Activated T-helper 1 cell treated with anti-CD3 and anti-CD28 coated beads, Interleukin-12 subunit alpha, Interleukin-12 subunit beta, Interleukin-2, Interleukin-4 antibody, amounts not matched to agents 30 ng/mL and 10 ng/mL and 1 ng/mL, durations not matched to agents 14 hours and 24 hours and 36 hours (primary cell): ENCODE measurements at places on chromosomes 1 and 21.
A peak's percentile ranks its signal among the peaks of the same experiment; 100 is the strongest.

DNA sequence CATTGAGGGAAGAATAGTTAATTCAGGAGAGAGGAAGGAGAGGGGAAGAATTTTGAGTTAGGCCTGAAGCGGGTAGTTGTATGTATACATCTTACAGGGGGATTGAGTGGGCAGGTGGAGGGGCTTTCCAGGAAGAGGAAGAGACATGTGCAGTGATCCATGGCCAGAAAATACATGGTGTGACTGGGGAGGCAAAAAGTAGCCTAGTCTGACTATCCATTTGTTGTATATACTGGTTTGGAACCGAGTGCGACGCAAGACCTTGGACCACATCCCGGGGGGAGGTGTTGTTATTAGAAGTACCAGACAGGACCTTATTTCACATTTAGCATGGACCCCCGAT lies 158.3 kb downstream of the SDCCAG8 start:
- H3K4me1 ChIP-seq: peaks cover 44% of the 10 kb centered on the region
- H3K36me3 ChIP-seq: peaks cover 12% of the 10 kb centered on the region
- H3K27ac ChIP-seq: no peak overlapping the region
- no peaks in the 10 kb centered on the region for H3K27me3 ChIP-seq
- H3K4me3 ChIP-seq: no peak overlapping the region
- no peak for DNase-seq

- H3K27me3 ChIP-seq: peaks cover 4% of the 10 kb centered on the region
- no peak for DNase-seq
- H3K36me3 ChIP-seq: no peaks in the 10 kb centered on the region
- no peak overlapping the region for H3K4me3 ChIP-seq
- no peaks in the 10 kb centered on the region for H3K4me1 ChIP-seq
Measured at GRCh38 chr1:213484333-213484732, 433.3 kb downstream of the RPS6KC1 start.

- H3K27me3 ChIP-seq: no peaks in the 10 kb centered on the region
- peaks cover 8% of the 10 kb centered on the region for H3K36me3 ChIP-seq
- no peak overlapping the region for H3K27ac ChIP-seq
- H3K4me1 ChIP-seq: peaks cover 37% of the 10 kb centered on the region
Measured at GRCh38 chr1:241641773-241642592, 1.8 kb upstream of the CHML start.

GRCh38 chr1:201136355-201137023 lies 9.5 kb upstream of the ASCL5 start:
- H3K27ac ChIP-seq: no peak overlapping the region
- no peaks in the 10 kb centered on the region for H3K27me3 ChIP-seq
- no peak overlapping the region for H3K4me3 ChIP-seq
- H3K4me1 ChIP-seq: no peaks in the 10 kb centered on the region

DNA sequence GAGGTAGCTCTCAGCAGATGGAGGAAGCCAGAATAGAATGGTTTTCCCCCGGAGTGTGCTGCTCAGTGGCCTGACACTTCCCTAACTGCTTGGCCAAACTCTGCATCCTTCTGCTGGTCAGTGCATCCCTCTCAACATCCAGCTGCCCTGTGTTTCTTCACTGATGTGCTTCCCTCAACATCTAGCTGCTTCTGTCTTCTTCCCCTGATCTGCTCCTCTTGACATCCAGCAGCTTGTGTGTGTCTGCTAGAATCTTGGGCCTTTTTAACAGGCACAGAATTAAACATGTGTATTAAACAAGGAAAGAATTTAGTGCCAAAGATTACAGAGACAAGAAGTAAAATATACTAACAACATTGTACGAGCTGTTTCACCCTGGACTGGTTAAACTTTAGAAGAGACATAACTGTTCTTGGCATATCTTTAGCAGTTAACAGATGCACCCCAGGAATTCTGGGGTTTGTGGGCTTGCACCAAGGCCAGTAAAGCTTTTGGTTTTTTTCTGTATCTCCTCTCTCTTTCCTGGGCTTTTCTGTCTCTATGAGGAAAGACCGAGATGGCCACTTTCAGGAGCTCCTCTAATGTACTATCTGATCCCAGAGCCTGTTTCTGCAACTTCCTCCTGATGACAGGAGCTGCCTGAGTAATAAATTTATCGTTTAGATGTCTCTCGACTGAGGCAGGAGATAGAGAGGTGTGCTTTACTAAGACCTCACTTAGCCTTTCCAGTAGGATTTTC lies 34.8 kb upstream of the HSD3B1 start:
- no peak for DNase-seq
- H3K4me3 ChIP-seq: no peak overlapping the region
- H3K4me1 ChIP-seq: no peaks in the 10 kb centered on the region
- no peaks in the 10 kb centered on the region for H3K36me3 ChIP-seq

- peaks cover 8% of the 10 kb centered on the region for H3K4me1 ChIP-seq
- H3K27ac ChIP-seq: no peak overlapping the region
- no peaks in the 10 kb centered on the region for H3K36me3 ChIP-seq
- peaks cover 29% of the 10 kb centered on the region for H3K27me3 ChIP-seq
Measured at GRCh38 chr1:51329443-51330325, 678 bp downstream of the TTC39A start.

DNA sequence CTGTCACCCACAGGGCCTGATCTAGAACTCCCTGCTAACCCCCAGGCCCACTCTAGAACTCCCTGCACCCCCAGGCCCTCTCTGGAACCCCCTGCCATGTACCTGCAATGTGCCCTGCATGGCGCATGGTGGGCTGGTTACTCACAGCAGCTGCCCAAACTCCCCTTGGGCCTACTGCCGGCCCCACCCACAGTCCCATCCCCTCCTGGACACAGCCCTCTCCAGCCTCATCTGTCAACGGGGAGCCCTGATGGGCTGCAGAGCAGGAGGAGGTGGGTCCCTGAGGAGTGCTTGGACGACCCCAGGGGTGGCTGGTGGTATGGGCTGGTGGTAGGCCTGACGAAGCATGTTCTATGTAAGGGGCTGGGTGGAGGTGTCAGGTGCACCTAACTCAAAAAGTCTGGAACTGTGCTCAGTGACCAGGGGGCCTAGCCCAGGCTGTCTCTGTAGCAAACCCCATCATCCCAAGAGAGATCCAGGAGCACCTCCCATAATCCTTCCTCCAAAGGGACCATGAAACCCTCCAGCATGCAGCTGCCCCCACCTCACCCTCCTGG lies 19.0 kb upstream of the PRSS38 start:
- H3K4me3 ChIP-seq: no peak overlapping the region
- peaks cover 13% of the 10 kb centered on the region for H3K27me3 ChIP-seq
- H3K27ac ChIP-seq: no peak overlapping the region
- no peak for DNase-seq
- H3K4me1 ChIP-seq: no peaks in the 10 kb centered on the region

GRCh38 chr1:222880587-222880986 lies 65.7 kb downstream of the DISP1 start:
- no peak for DNase-seq
- peaks cover 10% of the 10 kb centered on the region for H3K4me1 ChIP-seq
- no peaks in the 10 kb centered on the region for H3K27me3 ChIP-seq
- no peaks in the 10 kb centered on the region for H3K36me3 ChIP-seq

- DNase-seq: no peak
- peaks cover 23% of the 10 kb centered on the region for H3K4me1 ChIP-seq
- H3K4me3 ChIP-seq: no peak overlapping the region
Measured at GRCh38 chr1:58583496-58583895, 6.4 kb upstream of the TACSTD2 start.

DNA sequence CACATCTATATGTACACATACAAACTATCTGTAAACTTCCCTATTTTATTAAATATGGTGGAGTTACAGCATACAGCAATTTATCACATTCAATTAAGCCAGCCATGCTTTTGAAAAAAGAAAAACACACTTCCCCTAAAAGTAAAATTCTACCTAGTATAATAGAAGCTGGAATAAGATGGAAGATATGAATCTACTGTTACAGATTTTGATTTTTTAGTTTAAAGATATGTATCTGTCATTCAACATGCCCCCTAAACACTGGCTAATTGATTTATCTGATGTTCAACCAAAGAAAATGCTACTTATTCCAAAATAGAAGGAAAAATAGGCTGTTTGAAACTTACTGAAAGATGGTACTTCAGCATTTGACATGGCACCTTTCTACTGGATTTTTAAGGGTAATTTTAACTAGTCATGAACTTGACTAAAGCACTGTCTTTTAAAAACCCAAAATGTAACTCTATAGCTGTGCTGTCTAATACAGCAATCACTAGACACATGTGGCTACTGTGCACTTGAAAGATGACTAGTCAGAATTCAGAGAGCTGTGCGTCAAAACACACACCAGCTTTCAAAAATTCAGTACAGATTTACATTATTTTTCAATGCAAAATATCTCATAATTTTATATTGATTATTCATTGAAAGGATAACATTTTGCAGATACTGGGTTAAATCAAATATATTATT lies 25.0 kb downstream of the NRIP1 start:
- H3K36me3 ChIP-seq: peaks cover 12% of the 10 kb centered on the region
- no peak for DNase-seq
- no peak overlapping the region for H3K4me3 ChIP-seq
- no peak overlapping the region for H3K27ac ChIP-seq

GRCh38 chr1:217014066-217014465 lies 290.8 kb upstream of the ESRRG start:
- DNase-seq: no peak
- no peaks in the 10 kb centered on the region for H3K4me1 ChIP-seq
- H3K4me3 ChIP-seq: no peak overlapping the region
- H3K27ac ChIP-seq: no peak overlapping the region
- peaks cover 2% of the 10 kb centered on the region for H3K27me3 ChIP-seq

DNA sequence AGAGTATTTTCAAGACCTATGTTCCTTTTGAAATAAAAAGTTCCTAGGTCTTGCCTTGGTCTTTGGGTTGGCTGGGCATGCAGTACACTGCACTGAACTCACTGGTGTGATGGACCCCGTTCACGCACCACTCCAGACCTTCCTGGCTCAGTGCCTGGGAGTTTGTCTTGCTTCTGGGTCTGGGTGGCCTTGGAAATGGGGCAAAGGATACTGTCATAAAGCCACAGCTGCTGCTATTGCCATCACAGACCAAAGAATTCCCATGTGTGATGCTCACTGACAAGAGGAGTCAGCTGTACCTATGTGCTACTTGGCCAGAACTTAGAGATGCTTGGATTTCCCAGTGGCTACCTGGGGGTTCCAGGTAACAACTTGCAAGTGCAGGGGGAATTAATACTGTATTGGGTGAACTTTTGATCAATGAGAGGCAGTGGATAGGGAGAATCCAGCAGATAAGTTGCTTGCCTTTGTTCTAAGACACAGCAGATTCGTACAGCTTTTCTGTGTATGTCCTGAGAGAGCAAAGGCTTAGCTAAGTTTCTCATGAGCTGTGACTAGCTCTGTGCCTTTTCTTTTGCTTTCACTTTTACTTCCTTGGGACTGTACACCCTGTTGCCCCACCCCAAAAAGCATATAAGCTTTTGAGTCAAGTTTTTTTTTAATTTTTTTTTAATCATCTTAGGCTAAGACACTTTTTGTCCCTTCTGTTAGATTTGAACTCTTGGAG lies 115.3 kb downstream of the RUNX1 start:
- peaks cover 21% of the 10 kb centered on the region for H3K36me3 ChIP-seq
- peak; percentile 37 for DNase-seq
- H3K4me1 ChIP-seq: peaks cover 86% of the 10 kb centered on the region
- H3K27me3 ChIP-seq: no peaks in the 10 kb centered on the region

- no peak overlapping the region for H3K4me3 ChIP-seq
- H3K4me1 ChIP-seq: no peaks in the 10 kb centered on the region
- no peak overlapping the region for H3K27ac ChIP-seq
- no peak for DNase-seq
- peaks cover 2% of the 10 kb centered on the region for H3K27me3 ChIP-seq
Measured at GRCh38 chr1:30704271-30704670, 19.1 kb downstream of the MATN1 start.

DNA sequence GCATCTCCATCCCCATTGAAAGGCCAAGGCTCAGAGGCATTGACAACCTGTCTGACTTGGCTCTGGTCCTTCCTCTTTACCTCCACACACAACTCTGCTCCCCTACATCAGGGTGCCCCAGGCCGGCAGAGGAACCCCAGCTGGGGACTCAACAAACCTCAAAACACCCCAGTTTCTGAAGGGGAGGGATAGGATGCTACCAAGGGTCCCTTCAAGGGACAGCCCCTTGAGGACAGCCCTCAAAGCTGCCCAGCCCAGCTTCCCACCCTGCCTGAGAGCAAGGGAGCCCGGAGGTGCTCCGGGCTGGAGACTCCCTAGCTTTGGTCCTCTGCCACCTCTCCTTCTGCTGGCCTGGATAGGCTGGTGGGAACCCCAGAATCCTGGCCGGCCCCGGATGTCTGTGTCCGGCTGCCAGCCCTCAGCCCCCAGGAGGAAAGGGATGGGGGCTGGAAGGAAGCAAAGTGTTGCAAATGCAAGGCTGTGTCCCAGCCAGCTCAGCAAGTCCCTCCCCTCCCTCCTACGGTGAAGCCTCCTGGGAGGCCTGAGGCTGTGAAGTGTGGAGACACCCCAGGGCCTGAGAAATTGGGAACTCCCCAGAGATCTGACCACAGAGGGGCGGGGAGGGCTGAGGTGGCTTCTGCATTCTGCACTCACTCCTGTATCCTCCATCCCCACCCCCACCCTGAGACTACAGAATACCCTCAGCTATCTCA lies 1.1 kb upstream of the MARCKSL1 start:
- no peaks in the 10 kb centered on the region for H3K27me3 ChIP-seq
- DNase-seq: peak; percentile 72
- H3K4me3 ChIP-seq: peak overlapping the region; percentile 68
- H3K4me1 ChIP-seq: peaks cover 52% of the 10 kb centered on the region
- H3K36me3 ChIP-seq: peaks cover 10% of the 10 kb centered on the region

DNA sequence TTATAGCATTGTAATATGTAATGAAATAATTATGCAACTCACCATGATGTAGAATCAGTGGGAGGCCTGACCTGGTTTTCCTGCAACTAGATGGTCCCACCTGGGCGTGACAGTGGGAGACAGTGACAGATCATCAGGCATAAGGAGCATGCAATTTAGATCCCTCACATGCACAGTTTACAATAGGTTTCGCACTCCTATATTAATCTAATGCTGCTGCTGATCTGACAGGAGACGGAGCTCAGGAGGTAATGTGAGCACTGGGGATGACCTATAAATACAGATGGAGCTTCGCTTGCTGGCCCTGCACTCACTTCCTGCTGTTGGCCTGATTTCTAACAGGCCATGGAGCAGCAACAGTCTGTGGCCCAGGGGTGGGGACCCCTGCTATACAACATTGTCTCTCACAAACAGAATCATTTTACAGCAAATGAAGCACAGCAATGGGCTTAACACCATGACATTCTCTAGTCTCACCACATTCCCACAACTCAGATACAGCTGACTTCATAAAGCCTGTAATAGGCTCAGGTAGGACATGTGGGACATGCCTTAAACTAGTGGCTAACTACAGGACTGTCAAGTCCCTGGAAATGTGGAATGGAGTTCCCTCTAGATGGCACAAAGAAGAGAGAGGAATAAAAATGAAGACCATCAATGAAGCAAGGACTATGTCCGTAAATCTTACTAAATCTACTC lies 40.7 kb upstream of the SLC5A9 start:
- no peaks in the 10 kb centered on the region for H3K4me1 ChIP-seq
- no peak overlapping the region for H3K4me3 ChIP-seq
- peaks cover 9% of the 10 kb centered on the region for H3K27me3 ChIP-seq

GRCh38 chr21:32308696-32309095 lies 10.0 kb downstream of the MRAP start:
- no peak for DNase-seq
- H3K36me3 ChIP-seq: peaks cover 24% of the 10 kb centered on the region
- H3K4me3 ChIP-seq: no peak overlapping the region
- H3K27me3 ChIP-seq: no peaks in the 10 kb centered on the region
- H3K27ac ChIP-seq: no peak overlapping the region
- peaks cover 8% of the 10 kb centered on the region for H3K4me1 ChIP-seq

- H3K27me3 ChIP-seq: no peaks in the 10 kb centered on the region
- H3K27ac ChIP-seq: peak overlapping the region; percentile 77
- peaks cover 79% of the 10 kb centered on the region for H3K4me1 ChIP-seq
- H3K4me3 ChIP-seq: peak overlapping the region; percentile 86
- no peak for DNase-seq
- no peaks in the 10 kb centered on the region for H3K36me3 ChIP-seq
Measured at GRCh38 chr1:154406572-154406879, 1.4 kb downstream of the IL6R start.
